ENCODE measurements at places on chromosomes 16 and 17.

- DNase-seq = no peak
These were observed 251.5 kb downstream of the KATNIP start for GRCh38 chr16:27801289-27801945.

DNA sequence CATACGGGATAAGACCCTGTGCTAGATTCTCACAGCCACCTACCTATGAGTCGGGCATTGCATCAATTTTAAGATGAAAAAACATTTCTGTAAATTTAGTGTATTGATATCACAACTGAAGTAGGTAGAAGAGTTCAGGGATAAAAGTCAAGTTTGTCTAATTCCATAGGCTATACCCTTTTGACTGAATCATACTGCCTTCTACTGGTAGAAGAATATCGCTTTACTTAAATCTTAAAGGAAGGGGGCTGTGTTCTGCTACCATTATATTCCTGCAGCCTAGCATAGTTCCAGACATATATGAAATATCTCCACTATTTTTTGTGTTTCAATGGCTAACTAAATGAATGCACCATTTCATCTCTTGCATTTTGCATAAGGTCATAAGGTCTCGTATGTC is 1128.6 kb downstream of the CDH8 start:
- DNase-seq = no peak

DNA sequence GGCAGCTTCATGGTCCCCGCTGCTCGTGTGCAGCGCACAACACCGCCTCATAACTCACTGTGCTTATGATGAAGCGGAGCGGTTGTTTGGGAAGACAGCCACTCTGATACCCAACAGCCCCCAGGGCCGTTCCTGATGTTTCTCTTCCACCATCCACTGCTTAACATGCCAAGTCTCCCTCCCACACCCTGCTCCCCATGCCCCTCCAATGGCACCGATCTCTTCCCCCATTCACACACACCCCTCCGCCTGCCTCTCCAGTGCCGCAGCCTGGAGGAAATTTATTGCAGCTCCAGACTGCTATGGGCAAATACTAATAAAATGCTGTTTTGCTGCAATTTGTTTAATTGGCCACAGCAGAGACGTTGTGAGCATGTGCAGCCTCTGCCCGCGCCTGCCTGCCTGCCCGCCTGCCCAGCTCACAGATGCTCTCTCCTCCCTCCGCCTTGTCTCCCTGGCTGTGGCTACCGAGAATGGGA is 80.3 kb upstream of the LHX1 start:
- no peak for DNase-seq

- no peak for DNase-seq
These were observed 14.1 kb upstream of the TNS4 start for GRCh38 chr17:40515491-40516041.

DNA sequence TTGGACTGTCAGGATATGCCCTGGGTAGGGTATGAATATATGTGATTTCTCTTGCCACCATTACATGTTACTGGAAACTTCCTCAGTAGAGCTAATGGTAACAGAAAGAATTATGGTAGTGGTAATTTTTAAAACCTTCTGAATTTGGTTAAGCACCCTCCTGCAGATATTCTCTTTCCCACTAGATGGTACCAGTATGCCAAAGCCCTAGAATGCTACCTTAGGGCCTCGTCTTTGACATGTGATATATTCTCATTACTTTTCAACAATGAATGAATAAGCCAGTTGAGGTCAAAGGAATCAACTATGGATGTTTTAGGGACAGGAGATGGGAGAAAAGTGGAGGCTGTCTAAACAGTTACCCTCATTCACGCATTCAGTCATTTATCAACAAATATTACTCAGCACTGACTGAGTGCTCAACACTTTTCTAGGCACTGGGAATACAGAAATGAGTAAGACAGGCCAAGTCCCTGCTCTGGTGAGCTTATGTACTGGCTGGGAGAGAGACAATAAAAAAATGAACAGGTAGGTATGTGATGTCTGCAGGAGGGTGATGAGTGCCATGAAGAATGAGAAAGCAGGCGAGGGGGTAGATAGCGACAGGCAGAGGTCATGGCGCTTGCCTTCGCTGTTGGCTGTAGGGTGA is 14.7 kb downstream of the CDH13 start:
- DNase-seq = no peak

- no peak for DNase-seq
These were observed 23.5 kb upstream of the ITGB4 start for GRCh38 chr17:75697651-75698291.

- no peak for DNase-seq
These were observed 141.4 kb downstream of the TMEM132E start for GRCh38 chr17:34720760-34721159.

GRCh38 chr17:35103271-35103670 is 16.4 kb downstream of the RAD51D start:
- no peak for DNase-seq

DNA sequence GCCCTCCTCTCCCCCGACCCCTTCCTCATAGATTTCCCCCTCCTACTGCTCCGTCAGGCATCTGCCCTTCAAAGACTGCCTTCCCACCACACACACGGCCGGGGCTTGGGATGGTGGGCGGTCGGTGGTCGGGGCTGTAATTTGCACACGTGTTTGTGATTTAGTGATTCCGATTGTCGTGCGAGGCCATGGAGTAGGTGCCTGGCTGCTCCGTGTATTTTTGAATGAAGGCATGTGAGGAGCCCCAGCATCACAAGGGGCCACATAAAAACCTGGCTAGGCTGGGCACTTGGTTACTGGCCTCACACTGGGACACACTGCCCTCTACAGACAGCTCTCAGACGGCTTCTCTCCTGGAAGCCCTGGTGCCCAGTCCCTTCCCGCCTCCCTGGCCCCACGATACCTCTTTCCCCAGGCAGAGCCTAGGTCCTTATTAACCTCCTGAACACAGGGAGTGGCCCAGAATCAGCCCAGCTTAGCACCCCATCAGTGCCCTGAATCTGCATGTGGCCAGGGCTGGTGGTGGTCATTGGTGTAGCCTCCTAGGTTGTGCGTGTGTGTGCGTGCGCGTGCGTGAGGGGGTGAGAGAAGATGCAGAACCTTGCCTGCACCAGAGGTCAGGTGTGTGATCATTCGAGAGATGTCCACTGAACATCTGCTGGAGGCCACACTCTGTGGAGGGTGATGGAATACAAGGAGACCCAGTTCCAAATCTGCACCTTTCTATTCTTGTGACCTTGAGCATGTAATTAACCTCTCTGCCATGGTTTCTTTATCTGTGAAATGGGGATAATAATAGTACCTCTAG is 1.3 kb upstream of the SOCS1 start:
- peak; percentile 68 for DNase-seq

- no peak for DNase-seq
These were observed 54.6 kb downstream of the MARCHF10 start for GRCh38 chr17:62753562-62753961.

DNA sequence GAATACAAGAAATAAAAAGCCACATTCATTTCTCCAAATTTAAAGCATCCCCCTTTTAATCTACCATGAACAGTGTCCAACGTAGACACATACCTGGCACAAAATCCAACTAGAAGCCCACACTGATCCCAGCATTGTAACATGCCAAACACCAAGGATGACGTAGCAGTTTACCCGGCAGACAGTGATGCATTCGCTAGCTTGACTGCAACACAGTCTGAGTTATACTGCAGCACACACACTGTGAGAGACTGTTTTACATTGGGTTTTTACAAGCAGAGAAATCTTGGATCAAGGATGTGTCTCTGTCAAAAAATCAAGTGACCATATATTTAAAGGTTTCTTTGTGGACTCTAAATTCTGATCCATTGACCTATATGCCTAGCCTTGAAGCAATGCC is 74.5 kb upstream of the C17orf78 start:
- DNase-seq = peak; percentile 14

GRCh38 chr17:32912218-32912897 is 15.6 kb upstream of the TMEM98 start:
- DNase-seq = peak; percentile 79

- no peak for DNase-seq
These were observed 26.7 kb downstream of the DNASE1 start for GRCh38 chr16:3681206-3681605.

GRCh38 chr17:81082177-81083073 is 47.5 kb downstream of the BAIAP2 start:
- DNase-seq = no peak

DNA sequence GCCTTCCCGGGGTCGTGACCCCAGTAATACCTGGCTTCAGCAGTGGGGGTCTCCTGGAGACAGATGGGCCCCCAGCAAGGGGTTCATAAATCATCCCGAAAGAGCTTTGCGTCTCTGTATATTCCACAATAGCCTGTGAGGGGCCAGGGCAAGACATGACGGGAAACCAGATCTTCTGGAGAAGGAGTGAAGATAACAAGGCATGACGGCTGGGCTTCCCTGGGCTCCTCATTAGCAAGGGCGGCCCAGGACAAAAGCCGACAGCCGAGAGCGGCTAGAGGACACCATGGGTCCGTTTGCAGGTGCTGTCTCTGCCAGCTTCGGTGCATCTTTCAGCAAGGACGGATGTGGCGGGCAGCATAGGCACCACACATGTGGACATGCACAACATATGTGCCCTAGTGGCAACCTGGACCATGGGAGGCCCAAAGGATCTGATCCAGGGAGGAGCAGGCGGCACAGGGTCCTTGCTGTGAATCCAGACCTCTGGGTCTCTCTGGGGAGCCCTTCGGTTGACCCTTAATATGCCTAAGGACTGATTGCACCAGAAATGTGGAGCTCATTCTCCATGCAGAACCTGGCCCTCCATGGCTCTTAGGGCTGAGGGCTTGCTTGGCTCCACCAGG is 136.9 kb upstream of the FOXF1 start:
- DNase-seq = no peak

- no peak for DNase-seq
These were observed 14.6 kb upstream of the CPPED1 start for GRCh38 chr16:12818326-12818725.

DNA sequence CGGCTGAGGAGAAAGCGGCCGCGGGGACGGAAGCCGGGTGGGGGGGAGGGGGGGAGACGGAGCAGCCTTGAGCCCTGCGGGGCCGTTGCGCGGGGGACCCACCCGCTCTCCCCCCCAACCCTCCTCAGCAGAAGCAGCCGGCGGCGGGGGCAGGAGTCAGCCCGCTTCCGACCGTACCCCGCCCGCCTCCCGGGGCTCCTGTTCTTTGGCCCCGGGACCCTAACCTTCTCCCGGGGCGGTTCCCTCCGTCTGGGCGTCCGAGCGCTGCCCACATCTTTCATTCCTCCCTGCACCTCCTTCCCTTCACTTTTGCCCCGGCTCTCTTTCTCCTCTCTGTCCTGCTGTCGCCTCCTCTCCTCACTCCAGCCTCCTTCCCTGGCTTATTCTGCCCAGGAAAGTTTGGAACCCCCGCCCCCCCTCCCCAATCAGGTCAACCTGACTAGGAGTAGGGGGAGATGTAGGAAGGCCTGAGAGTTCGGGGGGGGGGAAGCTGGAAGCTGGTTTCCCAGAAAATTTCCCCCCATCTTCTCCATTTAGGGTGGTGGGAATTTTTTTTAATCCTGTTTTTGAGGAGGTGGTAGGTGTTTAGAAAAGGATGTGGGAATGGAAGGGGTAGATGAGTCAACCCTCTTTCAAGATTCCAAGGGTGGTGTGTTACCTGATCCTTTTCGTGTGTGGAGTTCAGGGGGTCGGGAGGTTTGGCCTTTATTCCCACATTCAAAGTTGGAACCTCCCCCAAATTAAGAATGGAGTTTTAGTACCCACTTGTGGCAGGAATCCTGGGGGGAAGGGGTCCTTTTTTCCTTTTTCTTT is 427 bp upstream of the NLK start:
- no peak for DNase-seq

DNA sequence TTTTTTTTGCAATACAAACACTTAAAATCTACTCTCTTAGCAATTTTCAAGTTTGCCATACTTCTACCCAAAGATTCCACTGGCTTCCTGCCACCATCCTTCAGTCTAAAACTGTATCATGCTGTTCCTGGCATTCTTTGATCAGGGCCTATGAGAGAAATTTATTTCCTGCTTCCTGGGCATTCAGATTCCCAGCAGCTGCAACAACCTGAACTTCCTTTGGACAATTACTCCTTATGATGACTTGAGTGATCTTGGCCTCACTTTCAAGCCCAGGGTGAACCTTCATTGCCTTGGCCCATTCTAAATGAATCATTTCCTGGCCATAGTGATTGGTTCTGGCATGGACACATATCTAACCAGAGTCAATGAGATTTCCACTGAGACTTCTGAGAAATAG is 18.0 kb upstream of the MON1B start:
- DNase-seq = no peak

GRCh38 chr16:84161037-84161436 is 15.9 kb downstream of the DNAAF1 start:
- no peak for DNase-seq

DNA sequence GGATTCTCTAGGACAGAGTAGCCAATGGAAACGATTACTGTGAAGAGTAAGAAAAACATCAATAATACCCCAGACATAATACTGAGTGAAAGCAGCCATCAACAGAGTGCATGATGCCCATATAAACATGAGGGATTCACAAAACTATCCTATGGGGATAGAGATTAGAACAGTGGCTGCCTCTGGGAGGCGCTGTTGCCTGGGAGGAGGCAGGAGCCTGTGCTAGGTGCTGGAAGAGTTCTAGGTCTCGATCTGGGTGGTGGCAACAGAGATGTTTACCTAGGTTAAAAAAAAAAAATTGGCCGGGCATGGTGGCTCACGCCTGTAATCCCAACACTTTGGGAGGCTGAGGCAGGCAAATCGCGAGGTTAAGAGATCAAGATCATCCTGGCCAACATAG is 7.9 kb downstream of the FA2H start:
- DNase-seq = no peak

- no peak for DNase-seq
These were observed 60.7 kb downstream of the PCTP start for GRCh38 chr17:55811536-55811935.

DNA sequence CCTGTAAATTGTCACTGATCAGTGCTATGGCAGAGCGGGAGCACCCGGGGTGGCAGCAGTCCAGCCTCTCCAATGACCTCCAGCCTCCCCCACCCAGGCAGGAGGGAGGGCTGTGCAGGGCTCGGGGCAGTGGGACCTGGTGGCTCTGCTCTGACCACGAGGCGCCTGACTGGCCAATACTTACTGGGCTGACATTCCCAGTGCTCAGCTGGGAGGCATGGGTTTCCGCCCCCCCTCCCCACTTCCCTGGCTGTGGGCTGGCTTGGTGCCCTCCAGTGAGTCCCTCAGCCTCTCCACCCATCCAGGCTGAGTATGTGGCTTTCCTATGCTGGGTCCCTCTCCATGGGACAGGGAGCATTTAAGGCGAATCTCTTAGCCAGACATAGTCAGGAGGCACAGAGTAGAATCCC is 2.7 kb downstream of the SOCS3 start:
- DNase-seq = no peak
